ENCODE measurements at places on chromosomes 11 and 22.
A peak's percentile ranks its signal among the peaks of the same experiment; 100 is the strongest.

- no peak for DNase-seq
These were observed 5.4 kb downstream of the FDX1 start for GRCh38 chr11:110434952-110435779.

- no peak for DNase-seq
These were observed 90.3 kb downstream of the PRR5L start for GRCh38 chr11:36386411-36386810.

DNA sequence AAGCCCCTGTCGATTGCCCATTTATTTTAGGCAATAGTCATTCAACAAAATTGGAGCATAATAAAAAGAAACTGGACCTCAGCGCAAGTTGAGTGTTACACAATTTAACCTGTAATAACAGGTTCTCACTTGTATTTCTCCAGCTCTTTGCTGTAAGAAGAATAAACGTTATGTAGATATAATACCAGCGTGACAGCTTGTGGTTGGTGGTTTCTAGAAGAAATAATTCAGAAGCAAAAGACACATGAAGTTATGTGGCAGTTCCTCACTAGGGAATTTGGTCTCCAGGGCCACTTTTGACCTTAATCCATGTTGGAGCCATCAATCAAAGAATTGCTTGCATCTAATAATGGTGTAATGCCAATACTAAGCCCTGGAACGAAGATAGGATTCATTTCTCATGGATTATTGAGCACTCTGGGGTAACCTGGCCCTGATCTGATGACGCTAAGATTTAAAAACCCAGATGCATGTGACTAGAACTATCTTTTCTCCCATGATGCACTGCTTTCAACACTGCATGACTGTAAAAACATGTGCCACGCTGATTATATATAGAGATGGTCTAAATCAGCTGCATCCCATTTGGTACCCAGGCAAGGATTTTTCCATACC lies 129.7 kb upstream of the LDLRAD3 start:
- DNase-seq, result peak; percentile 20

GRCh38 chr11:29734287-29734686 lies 282.5 kb downstream of the KCNA4 start:
- no peak for DNase-seq

GRCh38 chr22:37260901-37261336 lies 16.9 kb upstream of the RAC2 start:
- DNase-seq, result peak; percentile 52

- no peak for DNase-seq
These were observed 57.6 kb downstream of the APOL3 start for GRCh38 chr22:36102995-36103394.
